Activated CD8-positive, alpha-beta memory T cell treated with anti-CD3 and anti-CD28 coated beads for 48 hours (primary cell): ENCODE measurements at places on chromosomes 4 and X.

GRCh38 chr4:112898357-112899141 is 150.9 kb upstream of the ANK2 start:
- DNase-seq: no peak

DNA sequence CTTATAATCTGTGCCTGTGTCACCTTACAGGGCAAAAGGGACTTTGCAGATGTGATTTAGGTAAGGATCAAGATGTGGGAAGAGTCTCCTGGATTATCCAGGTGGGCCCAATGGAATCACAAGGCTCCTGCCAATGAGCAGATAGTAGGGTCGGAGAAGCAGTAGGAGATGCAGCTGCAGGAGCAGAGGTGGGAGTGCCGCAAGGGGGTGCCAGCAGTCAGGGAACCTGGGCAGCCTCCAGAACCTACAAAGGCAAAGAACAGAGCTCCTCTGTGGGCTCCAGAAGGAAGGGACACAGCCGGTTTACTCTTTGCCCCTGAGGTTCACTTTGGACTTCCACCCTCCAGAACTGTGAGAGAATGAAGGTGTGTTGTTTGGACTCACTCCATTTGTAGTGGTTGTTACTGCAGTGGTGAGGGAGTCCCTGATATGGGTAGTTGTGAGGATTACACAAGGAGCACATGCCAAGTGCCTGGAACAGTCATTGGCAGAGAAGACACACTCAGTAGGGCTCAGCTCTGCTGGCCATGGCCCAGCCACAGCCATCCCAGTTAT is 318.5 kb downstream of the EVC2 start:
- no peak for DNase-seq

DNA sequence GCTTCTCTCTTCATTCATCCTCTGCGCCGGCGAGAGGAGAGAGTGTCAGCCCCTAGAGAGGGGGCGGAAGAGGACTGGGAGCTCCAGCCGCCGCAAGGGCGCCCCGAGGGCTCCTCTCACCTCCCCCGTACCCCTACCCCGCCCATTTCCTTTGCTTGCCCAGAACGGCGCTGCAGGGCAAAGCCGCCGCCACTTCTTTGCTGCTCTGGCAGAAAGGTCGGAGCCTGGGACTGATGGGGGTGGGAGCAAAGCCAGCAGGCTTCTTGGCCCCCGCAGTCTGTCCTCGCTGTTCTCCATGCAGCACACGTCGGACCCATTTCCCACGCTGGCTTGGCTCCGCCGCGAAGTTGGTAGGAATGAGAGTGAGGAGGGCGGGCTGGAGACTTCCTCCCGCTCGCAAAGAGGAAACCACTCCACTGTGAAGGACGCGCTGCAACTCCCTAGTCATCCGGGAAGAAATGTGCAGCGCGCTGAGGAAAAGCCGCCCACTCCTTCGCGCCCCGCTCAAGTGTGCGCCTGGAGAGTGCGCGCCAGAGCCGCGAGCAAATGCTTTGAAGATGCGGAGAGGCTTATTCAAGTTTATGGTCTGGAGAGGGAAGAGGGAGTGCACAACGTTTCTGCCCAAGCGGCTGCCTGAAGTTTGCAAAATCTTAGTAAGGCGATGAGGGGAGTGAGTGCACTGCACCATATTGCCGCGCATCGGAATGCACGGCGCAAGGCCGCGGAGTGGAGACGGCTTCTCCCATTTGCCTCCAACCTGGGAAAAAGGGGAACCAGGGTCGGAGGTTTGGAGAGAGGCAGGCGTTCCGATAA is 2.8 kb upstream of the PCDH7 start:
- DNase-seq: no peak

DNA sequence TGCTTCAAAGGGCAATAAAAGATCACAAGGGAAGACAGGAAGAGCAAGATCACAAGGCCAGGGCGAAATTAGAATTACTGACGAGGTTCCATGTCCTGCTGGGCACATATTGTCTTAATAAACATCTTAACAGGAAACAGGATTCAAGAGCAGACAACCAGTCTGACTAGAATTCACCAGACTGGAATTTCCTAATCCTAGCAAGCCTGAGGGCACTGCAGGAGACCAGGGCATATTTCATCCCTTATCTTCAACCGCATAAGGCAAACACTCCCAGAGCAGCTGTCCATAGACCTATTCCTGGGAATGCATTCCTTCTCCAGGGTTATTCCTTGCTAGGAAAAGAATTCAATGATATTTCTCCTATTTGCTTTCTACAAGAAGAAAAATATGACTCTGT is 12.4 kb upstream of the TDO2 start:
- no peak for DNase-seq

DNA sequence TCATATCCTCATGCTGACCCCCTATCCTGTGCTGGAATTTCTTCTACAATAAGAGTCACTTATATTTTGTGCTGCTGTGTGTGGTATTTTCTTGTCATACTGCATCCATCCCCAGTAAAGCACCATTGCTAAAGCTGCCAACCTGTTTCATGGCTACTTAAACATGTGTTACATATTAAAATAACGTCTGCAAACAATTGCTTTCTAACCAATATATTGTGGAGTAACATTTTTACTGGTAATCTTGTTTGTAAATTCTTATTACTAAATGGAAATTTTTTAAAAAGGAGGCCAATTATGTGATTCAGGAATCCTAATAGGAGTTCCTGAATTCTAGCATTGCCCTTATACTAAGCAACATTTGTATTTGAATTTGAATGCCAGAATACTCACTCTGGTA is 160.3 kb upstream of the VEGFC start:
- no peak for DNase-seq

- DNase-seq: no peak
Measured at GRCh38 chrX:72121383-72121782, 10.3 kb downstream of the RTL5 start.

DNA sequence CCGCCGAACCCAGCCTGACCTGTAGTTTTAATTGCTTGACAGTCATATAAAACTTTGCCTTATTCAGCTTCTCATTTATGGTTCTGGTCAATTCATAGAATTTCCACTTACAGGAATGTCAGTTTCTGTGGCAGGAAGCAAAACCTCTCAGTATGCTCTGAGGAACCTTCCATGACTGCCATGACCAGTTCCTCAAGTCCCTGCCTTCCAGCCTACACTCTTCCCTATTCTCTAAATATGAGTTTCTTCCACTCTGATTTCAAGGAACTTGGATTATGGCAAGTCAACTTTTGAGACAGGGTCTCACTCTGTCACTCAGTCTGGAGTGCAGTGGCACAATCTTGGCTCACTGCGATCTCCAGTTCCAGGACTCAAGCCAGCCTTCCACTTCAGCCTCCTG is 26.0 kb upstream of the NSUN7 start:
- no peak for DNase-seq

DNA sequence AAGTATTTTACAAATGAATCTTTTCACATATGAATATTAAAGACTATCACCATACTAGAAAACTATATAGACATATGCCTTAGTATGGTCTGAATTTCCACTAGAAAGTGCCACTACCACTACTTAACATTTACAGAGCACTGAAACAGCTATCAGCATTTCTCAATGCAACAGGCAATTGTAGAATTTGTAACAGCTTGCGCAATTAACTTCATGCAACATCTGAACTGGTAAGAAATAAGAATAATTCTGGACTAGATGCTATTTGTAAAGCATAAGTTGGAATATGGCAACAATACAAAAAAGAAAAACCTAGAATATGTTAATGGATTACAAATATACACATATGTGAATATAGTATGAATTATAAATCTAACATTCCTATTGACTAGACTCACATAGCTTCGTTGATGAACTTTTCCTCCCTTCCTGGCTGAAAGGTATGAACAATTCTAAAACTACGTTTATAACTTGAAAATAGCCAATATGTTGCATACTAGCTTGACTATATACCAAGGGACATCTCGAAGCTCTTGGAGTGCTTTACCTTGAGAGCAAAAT is 82.0 kb downstream of the ATP8A1 start:
- no peak for DNase-seq

- no peak for DNase-seq
Measured at GRCh38 chrX:130118441-130119311, 8.4 kb upstream of the ELF4 start.

- DNase-seq: peak; percentile 8
Measured at GRCh38 chrX:43557792-43558191, 98.3 kb upstream of the MAOA start.

- no peak for DNase-seq
Measured at GRCh38 chr4:133154725-133155124, 5.6 kb downstream of the PCDH10 start.

DNA sequence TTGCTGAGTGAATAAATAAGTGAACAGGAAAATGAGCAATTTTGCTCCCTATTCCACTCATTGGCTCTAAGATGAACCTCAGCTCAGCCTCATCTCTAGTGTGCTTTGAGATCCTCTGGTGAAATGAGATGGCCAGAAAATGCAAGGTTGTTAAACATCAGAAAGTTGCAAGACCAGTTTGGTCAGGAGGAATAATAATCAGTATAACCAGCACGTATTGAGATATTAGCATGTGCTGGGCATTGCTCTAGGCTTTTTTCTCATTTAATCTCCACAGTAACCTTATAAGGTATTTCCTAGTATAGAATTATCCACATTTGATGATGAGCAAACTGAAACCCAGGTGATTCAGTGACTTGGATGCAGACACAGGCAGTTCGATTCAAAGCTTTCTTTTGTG is 110.5 kb upstream of the PAK3 start:
- no peak for DNase-seq

DNA sequence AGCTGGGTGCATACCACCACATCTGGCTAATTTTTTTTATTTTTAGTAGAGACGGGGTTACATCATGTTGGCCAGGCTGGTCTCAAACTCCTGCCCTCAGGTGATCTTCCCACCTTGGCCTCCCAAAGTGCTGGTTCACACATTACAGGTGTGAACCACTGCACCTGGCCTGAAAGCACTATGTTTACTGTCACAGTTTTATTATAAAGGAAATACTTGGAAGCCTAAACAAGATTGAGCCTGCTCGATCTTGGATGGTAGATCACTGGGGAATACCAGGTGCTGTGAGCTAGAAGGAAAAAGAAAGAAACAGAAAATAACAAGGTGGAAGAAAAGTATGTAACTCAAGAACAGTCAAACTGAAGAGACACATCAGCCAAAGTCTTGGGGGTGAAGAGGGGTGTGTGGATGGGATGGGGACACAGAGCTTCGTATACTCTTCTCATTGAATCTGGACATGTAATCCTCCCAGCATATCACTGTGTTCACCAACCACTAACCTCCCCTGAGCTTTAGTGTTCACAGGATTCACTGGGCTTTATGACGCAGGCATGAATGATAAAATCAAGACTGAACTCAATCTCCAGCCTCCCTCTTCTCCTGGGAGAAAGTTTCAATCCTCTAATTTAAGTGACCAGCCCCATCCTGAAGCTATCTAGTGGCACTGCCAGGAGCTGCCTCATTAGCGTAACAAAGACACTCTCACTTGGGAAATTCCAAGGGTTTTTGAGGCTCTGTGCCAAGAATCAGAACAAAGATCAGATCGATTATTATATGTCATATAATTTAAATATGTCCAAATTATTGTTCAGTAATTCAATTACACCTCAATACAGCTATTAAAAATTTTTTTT is 40.9 kb downstream of the PDS5A start:
- DNase-seq: no peak
